Osteoblast (primary cell): ENCODE measurements at places on chromosomes 13 and 19.

DNA sequence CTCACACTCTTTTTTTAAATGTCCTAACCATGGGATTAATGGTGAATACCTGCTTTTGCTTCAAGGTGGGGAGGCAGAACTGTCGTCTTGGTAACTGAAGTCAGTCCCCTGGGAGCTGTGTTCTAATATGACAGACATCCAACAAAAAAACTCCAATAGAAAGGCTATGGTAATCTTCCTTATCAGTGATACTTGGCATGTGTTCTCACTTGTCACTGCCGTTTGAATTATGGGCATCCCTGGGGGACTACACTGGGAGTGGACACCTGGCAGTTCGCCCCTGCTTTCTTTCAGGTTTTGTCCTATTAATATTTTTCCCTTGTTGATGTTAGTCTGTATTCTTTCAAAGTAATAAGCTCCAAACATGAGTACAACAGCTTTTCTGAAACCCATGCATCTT, 252.6 kb downstream of the SLITRK5 start:
- DNase-seq = no peak

DNA sequence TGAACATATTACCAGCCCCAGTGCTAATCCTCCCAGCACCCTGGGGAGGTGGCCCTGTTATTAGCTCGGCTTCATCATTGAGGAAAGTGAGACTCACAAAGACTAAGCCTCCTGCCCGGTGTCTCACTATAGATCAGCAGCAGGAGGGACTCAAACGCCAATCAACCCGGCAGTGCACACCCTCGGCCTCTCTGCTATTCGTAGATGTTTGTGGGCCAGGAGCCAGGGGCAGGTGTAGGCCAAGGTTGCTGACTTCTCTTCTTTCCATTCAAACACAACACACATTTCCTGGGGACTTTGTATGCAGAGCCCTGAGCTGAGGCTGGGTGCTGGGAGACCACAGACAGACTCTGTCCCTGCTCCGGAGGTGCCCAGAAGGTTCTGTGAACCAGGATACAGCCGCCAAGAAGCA, 9.4 kb upstream of the SBK3 start:
- no peak for DNase-seq

- no peak for DNase-seq
Observed at GRCh38 chr13:62563251-62563650, 1147.6 kb upstream of the PCDH20 start.

GRCh38 chr13:97225533-97225932, 3.4 kb downstream of the MBNL2 start:
- no peak for DNase-seq

DNA sequence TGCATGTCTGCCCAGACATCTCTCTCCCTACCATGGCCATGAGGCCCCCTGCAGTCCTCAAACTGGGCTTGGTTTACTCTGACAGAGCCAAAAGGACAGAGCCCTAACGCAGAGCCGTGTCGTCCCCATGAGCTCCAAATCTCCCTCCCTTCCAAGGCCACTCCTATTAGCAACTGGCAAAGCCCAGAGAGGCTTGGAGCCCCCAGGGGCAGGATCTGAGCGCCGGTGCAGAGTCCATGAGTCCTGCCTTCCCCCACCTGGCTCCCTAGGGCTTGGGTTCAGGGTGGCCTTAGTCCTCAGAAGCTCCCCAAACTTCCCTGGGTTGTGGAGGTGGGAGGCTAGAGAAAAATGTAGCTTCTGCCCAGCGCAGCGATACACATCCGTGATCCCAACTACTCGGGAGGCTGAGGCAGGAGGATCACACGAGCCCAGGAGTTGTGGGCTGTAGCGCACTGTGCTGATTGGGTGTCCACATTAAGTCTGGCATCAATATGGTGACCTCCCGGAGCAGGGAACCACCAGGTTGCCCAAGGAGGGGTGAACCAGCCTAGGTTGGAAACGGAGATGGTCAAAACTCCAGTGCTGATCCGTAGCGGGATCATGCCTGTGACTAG, 7.4 kb upstream of the PGPEP1 start:
- DNase-seq = peak; percentile 22
